ENCODE measurements at places on chromosomes 6 and 20.
A peak's percentile ranks its signal among the peaks of the same experiment; 100 is the strongest.

DNA sequence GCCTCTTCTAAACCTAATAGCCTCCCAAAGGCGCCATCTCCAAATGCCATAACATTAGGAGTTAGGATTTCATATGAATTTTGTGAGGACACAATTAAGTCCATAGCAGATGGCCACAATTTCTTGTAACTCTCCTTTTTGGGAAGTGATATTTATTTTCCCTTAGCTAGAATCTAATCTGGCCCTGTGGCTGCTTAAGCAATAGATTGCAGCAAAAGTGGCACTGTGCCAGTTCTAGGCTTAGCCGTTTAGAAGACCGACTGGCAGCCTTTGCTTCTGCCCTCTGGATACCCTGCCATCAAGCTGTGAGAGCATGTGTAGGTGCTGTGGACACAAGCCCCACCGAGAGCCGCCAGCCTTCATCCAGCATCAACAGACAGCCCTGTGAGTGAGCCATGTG is 15.9 kb upstream of the ADGB start:
- DNase-seq = no peak

DNA sequence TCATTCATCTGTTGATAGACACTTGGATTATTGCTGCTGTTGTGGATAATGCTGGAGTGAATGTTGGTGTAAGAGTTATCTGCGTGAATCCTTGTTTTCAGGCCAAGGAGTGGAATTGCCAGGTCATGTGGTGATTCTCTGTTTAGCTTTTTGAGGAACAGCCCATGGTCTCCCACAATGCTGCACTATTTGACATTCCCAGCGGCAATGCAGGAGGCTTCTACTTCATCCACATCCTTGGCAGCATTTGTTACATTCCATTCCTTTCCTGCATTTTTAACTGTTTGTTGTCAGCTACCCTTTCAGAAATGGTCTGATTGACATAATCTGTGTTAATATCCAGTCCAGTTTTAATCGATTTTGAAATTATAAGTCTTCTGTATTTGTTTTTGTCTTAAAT is 51.7 kb upstream of the CLDN20 start:
- DNase-seq = no peak

DNA sequence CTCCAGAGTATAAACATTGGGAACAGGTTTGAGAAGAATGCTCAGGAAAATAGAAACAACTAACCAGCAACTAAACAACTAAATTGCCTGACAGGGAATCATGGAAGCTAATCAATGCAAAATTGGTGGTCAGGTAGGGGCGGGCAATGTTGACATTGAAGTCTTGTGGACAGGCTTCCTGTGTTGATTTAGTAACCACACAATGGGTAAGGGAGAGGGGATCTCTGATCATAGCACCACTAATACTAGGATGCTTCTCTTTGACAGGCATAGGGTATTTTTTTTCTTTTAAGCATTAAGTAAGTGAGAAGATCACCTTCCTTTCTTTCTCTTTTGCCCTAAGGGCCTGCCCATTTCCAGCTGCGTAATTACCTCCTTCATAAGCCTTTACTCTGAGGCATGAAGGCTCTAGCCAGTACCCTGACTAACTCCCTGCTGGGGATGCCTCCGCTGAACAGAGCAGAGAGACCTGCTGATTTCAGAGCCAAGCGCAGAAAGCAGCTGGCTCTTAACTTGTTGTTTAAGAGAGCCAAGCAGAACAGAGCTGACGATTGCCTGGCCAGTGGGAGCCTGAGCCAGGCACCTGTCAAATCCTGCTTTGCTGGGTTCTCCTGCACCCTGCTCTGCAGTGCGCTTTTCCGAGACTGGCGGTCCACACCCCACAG is 118.7 kb downstream of the BMP2 start:
- DNase-seq = no peak

DNA sequence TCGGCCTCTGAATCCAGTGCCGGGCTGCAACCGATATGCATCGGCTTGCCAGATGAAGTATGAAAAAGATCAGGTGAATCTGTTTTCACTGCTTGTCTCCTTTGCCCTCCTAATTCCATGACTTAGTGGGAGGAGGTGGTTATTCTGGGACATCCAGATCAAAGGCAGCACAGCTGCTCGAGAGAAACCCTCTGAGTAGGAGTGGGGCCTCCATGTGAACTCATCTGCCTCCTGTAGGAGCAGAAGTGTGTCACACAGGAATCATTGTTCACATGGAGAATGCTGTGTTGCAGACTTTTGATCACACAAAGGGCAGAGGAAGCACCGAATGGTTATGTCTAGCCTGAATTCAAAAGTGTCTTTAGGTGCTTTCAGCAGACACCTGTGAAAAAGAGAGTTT is 73.1 kb upstream of the SLC22A1 start:
- no peak for DNase-seq

DNA sequence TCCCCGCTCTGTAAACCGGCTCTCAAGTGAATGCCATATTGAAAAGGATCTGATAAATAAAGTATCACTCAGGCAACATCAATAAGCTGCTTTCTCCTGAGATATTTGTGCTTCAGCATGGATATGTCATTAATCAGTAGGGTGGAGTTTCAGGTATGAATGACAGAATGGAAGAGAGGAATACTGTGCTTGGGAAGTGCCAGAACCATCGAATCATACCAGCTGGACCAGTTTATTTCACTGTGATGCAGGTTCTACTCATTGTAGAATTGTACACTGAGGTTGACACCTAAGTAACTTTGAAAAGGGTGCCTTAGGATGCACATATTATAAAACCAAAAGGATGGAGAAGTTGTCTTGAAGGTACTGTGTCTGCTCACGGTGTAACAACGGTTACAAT is 17.9 kb upstream of the TBC1D7 start:
- no peak for DNase-seq

DNA sequence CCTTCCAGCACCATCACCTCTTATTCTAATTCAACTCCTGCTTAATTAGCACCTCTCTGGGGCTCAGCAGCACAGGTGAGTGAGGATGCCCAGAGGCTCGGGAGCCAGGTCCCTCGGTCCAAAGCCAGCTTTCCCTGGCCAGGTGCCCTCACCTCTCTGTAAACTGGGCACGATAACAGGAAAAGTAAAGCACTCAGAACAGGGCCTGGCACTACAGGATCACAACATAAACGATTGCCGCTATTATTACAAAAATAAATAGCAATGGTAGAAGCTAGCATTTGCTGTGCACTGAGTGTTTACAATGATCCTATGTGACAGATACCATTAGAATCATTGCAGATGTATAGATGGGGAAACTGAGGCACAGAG is 2.6 kb downstream of the BPIFB2 start:
- DNase-seq = no peak

DNA sequence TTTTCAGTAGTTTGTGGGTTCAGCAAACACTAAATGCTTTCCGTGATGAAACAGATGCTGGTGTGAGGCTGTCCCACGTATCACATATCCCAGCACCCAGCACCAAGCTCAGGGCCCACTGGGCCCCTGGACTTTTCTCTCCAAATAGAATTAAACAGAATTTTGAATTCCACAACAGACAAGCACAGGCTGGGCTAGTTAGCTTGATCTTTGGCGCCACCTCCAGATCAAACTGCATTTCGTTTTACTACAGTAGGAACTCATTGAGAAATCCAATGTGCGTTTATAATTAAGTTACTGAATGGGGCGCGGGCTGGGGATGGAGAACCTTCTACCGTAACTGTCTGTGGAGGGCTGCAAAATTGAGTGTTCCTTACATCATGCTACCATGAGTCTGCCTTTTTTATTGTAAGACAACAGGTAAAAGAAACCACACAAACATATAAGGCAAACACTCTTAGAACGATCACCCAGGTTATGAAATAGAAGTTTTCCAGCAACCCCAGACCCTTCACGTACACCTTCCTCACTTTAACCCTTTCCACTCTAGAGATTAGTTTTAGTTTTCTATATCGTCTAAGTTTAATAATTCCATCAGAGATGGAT is 107.8 kb downstream of the ZFP64 start:
- DNase-seq = peak; percentile 34

DNA sequence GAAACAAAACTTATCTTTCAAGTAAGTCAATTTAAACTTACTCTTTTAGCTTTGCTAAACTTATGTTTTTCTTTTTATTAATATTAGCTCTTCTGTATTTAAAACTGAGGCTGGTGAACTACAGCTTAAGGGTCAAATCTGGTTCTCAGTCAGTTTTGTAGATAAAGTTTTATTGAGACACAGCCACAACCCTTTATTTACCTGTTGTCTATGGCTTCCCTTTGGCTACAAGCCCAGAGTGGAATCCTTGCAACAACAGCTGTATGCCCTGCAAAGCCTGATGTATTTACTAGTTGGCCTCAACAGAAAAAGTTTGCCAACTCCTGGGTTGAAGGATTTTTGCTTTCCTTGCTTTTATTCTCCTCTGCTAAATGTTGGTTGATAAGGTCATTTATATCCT is 491.4 kb upstream of the RNF217 start:
- no peak for DNase-seq

DNA sequence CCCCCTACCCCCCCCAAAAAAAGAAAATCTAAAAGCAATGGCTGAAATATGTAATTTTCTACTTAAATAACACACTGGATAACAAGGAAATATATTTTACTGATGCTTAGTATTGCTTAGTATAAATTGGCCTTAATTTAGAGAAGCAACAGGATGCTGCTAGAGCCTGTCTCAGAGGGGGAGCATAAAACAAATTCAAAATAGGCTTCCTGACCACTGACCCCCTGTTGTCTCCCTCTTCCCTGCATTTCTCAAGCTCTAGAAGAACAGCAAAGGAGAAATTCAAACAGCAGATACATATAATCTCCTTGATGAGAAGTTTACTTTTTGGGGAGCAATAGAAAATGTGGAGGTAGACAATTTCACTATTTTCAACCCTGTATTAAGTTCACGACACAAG is 631.1 kb upstream of the GJE1 start:
- no peak for DNase-seq

DNA sequence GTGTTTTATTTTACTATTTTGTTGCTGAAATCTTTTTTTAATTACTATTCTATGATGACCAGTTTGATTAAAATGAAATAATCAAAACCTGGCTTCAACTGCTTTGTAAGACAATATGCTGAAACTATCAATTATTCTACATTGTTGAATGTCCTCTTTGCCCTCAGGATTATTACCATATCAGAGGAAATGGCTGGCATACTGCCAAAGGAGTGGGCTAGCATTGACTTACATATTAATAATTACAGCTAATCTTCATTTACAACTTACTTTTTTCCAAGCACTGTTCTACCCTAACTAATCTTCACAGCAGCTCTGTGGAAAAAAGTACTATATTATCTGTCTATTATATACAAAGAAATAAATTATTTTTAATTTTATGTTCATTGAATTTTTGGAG is 560.5 kb downstream of the BCKDHB start:
- DNase-seq = no peak

DNA sequence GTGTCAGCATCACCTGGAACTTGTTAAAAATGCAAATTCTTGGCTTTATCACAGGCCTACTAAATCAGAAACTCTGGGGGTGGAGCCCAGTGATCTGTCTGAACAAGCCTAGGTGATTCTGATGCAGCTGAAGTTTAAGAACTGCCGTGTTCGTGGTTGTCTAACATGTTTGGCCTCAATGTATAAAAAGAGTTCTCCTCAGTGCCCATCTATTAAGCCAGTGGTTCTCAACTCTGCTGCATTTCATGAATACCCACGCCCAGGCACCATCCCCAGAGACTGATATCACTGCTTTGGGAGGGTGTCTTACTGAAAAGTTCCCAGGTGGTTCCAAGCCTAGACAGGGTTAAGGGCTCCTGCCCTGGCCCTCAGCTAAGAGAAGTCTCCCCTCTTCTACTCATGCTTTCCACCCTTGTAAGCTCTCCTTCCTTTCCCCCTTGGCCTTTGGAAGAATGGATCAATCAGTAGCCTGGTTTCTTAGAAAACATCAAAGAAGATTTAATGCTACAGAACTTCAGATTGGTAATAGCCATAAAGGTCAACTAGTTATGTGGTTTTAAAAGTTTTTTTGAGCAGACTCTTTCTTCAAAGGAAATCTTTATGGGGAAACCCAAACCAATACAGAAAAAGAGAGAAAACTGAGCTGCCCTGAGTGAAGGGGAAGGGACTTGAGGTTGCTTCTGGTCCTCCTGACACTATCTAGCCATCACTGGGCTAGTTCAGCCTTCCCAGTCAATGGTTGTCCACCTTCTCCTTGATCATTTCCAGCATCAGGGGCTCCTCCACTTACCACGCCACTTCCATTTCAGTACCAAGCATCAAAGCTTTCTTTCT is 38.9 kb upstream of the TNFAIP3 start:
- no peak for DNase-seq

DNA sequence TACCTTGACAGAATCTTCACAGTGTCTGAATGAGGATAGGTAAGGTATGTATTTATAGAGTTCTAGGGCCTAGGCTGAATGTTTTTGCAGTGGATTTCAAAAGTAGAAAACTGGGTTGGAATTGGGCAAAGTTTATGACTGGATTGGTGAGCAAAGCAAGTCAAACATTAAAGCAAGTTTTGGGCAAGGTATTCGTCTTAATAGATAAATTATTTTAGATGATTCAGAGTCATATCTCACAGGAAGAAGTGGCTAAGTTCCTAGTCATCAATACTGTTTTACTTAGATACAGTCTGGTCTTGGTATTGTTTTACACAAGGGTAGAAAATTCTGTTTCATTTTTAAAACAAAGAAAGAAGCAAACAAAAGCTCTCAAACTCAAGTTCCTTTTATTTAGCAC is 284.1 kb upstream of the EPHA7 start:
- DNase-seq = no peak

GRCh38 chr6:6243846-6244245 is 76.6 kb downstream of the F13A1 start:
- DNase-seq = no peak

DNA sequence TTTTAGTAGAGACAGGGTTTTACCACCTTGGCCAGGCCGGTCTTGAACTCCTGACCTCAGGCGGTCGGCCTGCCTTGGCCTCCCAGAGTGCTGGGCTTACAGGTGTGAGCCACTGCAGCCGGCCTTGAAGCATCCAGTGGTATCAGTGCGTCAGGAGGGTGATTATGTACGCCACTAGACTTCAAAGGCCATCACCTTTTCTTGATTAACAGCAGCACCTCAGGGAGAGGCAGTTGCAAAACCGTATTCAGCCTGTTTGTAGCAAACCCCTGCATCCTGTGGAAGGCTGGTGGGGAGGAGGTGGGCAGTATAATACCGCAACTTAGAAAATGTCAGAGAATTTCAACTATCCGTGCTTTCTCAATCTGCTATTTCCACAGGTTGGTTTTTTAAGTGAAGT is 27.3 kb upstream of the SHLD1 start:
- no peak for DNase-seq

GRCh38 chr6:35919827-35920751 is 809 bp downstream of the SRPK1 start:
- DNase-seq = peak; percentile 34

- DNase-seq = no peak
Measured at GRCh38 chr20:58223358-58223941, 5.0 kb downstream of the ANKRD60 start.

GRCh38 chr6:84432619-84433018 is 205.2 kb upstream of the CEP162 start:
- DNase-seq = no peak
